ENCODE measurements at places on chromosomes 7 and 10.

DNA sequence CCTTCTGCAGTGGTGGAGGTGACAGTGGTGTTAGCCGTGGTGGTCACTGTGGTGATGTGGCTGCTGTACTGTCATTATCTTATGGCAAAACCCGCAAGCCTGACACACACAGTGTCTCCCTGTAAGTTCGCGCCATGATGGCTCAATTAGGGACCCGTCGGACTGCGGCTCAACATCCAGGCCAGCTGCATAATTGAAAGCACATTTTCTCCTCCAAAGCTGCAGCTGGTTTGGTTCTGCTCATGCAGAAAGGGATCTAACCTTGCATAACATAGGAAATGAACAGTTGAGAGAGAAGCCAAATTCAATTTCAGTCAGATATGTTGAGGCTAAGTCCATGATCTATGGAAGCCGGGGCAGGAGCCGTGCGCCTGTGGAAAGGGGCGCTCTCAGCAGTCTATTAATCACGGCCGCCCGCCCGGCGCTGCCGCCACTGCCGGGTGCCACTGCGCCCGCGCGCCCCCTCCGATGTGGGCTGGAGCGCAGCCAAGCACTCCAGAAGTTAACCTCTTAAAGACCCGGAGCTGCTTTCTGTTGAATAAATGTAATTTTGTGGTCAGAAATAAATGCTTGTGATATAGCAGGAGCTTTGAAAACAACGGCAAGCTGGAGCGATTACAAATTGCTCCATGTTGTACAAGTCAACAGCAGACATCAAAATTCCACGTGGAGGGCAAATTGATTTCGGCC is 227.7 kb downstream of the CUX1 start:
- DNase-seq = peak; percentile 35

- DNase-seq = no peak
Measured at GRCh38 chr10:381805-382204, 246.6 kb downstream of the ZMYND11 start.

GRCh38 chr10:52053497-52053896 is 260.6 kb upstream of the DKK1 start:
- no peak for DNase-seq

DNA sequence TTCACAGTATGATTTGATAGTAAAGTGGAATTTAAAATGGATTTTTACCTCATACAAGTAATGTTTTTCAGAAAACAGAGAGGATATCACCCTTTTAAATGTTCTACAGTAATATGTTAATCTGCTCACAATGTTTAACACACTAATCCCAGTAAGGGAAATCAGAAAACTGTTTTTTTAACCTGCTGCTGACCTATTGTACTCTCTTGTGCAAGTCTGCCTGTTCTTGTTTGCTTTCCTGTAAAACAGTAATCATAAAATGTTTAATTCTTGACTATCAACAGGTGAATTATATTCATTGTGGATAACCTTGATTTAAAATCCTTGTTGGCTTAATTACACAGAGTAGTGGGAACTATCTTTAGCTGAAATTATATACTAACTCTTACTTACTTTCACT is 126.4 kb downstream of the GNAT3 start:
- no peak for DNase-seq

- DNase-seq = no peak
Measured at GRCh38 chr7:97512441-97513207, 219.3 kb upstream of the TAC1 start.

GRCh38 chr10:72746426-72747363 is 54.8 kb downstream of the MCU start:
- DNase-seq = no peak

GRCh38 chr10:3551761-3552160 is 233.2 kb downstream of the KLF6 start:
- DNase-seq = no peak

- no peak for DNase-seq
Measured at GRCh38 chr7:22665923-22666322, 61.1 kb upstream of the IL6 start.

- DNase-seq = peak; percentile 26
Measured at GRCh38 chr7:128791121-128791971, at the start of gene CCDC136. CCDC136 (plus strand) TSS chr7:128791968; CDS start chr7:128792412, 444 bp downstream.

GRCh38 chr7:137402536-137403352 is 59.2 kb upstream of the PTN start:
- peak; percentile 58 for DNase-seq

DNA sequence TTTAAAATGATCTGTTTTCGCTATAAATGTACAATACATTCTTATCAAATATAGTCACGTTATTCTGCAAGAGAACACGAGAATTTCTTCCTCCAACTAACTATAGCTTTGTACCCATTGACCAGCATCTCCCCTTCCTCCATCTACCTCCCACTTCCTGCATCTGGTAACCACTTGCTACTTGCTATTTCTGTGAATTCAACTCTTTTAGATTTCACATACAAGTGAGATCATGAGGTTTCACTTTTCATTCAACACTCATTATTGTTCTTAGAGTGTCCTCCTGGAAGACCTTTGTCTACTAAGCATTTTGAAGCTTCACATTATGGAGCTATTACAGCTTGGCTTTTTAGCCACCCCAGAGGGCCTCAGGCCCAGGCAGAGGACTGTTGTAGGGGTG is 741.3 kb upstream of the FZD8 start:
- no peak for DNase-seq

DNA sequence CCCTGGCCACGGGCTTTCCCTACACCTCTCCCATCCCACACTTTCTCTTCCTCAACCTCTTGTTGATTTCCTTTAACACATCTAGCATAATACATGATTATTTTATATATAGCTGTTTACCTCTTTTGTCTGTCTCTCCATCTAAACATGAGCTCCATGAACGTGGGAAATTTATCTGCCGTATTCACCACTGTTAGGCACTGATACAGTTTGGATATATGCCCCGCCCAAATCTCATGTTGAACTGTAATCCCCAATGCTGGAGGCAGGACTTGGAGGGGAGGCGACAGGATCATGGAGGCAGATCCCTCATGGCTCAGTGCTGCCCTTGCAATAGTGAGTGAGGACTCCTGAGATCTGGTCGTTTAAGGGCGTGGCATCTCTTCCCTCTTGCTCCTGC is 5.7 kb downstream of the CYTH3 start:
- DNase-seq = no peak

GRCh38 chr10:94591461-94592205 is 46.0 kb downstream of the HELLS start:
- DNase-seq = no peak

- peak; percentile 9 for DNase-seq
Measured at GRCh38 chr7:25565002-25565401, 336.7 kb upstream of the NPVF start.

DNA sequence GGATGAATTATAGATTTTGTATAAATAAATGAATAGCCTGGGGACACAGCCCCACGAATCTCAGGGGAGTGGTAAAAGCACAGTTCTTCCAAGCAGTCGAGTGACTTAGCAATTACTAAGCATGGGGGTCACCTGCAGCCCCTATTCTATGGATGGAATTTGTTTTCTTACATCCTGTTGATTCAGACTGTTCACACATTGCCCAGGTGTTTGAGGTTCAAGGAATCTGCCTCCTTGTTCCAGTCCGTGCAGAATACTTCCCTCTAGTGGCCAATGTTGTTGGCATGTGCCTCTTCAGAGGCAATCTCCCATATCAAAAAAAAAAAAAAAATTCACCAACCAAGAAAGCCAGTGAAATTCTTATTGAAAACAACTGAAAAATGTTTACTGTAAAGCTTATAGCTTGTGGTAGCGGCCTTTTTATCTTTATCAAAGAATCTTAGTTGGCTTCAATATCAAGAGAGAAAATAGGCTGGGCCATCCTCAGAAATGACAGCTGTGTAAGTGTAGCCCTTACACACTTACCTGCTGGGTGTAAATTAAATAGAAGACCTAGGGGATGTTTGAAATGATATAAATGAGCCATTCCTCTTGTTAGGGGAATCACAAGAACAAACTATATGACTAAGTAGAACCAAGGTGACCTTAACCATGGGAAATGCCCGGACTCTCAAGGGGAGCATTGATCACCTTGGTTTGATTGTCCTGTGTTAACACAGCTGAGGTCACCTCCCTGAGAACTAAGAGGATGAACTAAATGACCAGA is 7.8 kb downstream of the LIPM start:
- DNase-seq = peak; percentile 44

- DNase-seq = peak; percentile 96
Measured at GRCh38 chr7:103116991-103117390, 31.9 kb downstream of the NAPEPLD start.

GRCh38 chr7:1534330-1535099 is 4.0 kb downstream of the MAFK start:
- DNase-seq = no peak

- DNase-seq = no peak
Measured at GRCh38 chr7:44547536-44548231, 6.6 kb upstream of the NPC1L1 start.

DNA sequence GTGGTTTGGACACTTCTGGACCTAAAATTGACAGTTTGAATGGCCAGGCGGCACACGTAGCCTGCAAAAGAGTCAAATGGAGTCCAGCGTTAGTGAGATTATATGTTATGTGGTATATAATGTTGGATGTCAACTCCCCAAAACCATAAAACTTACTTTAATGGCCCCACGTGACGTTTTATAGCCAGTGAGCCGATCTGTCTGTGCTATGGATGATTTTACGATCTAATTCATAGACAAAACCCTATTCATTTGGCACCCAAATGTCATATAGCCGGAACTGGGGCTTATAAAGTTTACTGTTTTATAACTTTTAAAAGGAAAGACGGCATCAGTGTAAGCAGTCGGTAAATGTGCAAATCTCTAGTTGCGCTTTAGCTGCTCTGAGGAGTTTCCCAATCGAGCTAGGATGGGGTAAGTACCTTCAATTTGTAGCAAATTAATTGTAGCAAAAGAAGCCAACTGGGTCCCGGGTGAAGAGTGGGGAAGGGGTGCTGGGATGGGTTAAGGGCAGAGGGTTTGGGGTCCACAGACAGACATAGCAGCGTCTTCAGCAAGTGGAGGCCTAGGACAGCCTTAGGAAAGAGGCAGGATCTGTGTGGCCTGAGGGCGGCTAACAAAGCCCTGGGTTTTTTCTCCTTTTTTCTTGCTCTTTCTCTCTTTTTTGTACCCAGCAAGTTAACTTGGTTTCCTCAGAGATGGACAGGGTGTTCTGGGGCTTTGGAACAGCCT is 3.2 kb downstream of the HOXA5 start:
- DNase-seq = no peak

DNA sequence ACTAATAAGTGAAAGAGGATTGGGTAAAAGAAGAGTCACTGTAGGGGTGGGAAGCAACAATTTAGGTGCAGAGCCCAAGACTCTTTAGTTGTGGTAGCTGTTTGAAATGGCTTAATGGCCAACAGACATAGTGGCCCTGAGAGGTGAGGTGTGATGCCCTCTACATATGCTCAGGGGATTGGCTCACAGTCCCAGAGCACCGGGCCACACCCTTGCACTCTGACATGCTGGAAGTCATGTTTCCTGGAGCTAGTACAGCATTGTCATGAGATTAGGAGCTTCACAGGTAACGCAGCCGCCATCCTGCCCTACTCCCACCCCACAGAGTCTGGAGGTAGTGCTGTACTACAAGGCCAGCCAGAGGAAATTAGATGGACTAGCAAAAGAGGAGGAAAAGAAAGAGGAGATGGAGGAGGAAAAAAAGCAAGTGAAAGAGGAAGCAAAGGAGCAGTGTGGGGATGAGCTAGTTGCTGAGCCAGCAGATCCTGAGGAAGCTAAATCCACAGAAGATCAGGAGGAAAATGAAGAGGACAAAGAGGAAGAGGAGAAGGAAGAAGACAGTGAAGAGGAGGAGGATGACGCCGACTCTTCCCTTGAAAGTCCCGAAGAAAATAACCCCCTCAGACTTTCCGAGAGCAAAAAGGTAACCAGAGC is 14.8 kb upstream of the FLNC start:
- DNase-seq = peak; percentile 40

- no peak for DNase-seq
Measured at GRCh38 chr7:142620402-142620801, 128.9 kb upstream of the PRSS1 start.

DNA sequence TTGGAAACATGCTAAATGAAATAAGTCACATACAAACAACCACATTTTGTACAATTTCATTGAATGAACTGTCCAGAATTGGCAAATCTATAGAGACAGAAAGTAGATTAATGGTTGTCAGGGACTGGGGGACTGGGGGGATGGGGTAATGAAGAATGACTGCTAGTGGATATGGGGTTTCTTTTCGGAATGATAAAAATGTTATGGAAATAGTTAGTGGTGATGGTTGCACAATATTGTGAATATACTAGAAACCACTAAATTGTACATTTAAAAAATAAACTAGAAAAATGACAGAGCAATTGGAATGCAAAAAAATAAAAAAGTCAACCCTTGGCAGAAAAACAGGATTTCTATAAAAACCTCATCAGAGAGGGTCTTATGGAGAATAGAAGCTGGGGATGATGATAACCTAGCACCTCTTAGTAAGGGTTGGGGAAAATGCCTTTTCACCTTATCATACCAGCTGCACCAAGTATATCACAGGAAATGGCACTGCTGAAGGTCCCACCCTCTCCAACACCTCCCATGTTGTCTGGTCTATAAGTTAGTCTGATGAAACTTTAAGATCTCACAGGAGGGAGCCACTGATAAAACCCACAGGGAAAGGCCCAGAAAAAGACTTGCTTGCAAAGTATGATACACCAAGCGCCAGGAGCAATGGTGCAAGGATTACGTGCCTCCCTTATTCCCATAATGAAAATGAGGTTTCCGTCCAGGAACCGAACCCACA is 23.1 kb upstream of the JAZF1 start:
- DNase-seq = no peak

GRCh38 chr7:101875283-101875846 is 57.9 kb downstream of the CUX1 start:
- DNase-seq = peak; percentile 16

Measured in pons (tissue), 1 donor.